ENCODE measurements at places on chromosomes 7 and 10.
A peak's percentile ranks its signal among the peaks of the same experiment; 100 is the strongest.

- DNase-seq, result no peak
These were observed 21.8 kb upstream of the SMNDC1 start for GRCh38 chr10:110326351-110327032.

DNA sequence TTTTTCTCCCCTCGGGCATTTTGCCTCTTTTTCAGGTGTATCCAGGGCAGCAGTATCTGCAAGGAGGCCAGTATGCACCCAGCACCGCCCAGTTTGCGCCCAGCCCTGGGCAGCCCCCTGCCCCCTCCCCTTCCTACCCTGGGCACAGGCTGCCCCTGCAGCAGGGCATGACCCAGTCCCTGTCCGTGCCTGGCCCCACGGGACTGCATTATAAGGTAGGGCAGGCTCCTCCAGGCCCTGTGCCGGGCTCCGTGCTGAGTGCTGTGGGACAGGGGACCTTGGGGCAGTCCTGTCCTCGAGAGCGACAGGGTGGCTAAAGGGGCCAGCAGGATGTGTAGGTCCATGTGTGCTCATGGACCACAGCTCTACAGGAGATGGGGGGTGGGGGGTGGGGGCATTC, 10.6 kb downstream of the ZMIZ2 start:
- no peak for DNase-seq

GRCh38 chr7:83921941-83922607, 272.5 kb downstream of the SEMA3A start:
- DNase-seq, result no peak

GRCh38 chr10:114376523-114376922, 27.8 kb downstream of the AFAP1L2 start:
- DNase-seq, result no peak

DNA sequence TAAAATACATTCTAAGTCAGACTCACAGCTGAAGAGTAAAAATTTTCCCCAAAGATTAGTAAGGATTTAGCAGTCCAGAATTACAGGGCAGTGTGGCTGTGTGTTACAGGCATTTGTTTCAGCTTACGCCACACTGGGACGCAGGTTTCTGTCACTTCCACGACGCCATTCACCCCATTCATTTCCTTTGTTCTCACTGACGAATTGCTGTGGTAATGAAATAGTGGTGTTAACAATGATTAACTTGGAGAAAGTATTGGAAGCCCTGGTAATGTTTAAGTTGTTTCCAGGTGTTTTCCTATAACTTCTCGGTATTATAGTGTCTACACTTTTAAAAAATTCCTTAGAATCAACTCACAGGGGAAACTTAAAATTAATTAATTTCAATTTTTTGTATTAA, 370.9 kb downstream of the SH2D4B start:
- no peak for DNase-seq

- DNase-seq, result no peak
These were observed 124.5 kb downstream of the SEMA3E start for GRCh38 chr7:83524277-83525075.

- DNase-seq, result peak; percentile 79
These were observed 18.7 kb downstream of the TAS2R40 start for GRCh38 chr7:143240291-143241168.

- DNase-seq, result peak; percentile 54
These were observed 311.7 kb downstream of the GATA3 start for GRCh38 chr10:8365935-8366911.

DNA sequence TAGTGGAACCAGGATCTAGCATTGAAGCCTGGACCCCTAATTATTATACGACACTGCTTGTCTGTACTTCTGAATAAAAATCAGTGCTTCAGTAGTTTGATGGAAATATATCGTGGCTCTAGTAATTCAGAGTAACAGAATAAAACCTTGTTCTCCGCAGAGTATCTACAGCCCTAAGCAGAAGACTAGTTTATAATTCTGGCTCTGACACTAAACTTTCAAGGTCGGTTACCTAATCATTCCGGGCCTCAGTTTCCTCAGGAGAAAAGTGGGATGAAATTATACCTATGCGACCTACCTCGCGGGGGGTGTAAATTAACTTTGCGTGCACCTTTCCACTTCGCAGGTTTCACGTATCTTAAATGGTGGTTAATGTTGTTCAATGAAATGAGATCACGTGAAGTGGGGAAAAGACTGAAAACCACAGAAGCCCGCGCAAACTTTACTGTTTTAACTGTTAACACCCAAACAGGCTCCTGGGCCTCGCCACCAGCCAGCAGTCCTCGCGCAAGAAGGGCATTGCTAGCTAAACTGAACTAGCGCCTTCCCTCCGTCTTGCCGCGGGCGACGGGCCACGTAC, 615 bp downstream of the THAP5 start:
- no peak for DNase-seq

DNA sequence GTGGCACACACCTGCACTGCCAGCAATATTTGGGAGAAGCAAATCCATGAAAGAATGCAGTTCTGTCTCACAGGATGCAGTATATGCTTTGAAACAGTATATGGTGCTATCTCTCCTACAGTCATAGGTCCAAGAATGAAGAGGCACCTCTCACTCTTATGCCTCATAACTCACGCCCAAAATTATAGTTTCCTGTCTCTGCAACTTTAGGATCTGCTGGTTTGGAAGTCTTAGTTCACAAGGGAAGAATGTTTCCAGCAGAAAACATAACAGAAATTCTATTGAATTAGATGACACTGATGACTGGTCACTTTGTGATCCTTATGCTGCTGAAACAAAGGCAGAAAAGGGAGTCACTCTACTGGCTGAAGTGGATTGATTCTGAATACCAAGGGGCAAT, 5.7 kb downstream of the C10orf67 start:
- DNase-seq, result no peak

DNA sequence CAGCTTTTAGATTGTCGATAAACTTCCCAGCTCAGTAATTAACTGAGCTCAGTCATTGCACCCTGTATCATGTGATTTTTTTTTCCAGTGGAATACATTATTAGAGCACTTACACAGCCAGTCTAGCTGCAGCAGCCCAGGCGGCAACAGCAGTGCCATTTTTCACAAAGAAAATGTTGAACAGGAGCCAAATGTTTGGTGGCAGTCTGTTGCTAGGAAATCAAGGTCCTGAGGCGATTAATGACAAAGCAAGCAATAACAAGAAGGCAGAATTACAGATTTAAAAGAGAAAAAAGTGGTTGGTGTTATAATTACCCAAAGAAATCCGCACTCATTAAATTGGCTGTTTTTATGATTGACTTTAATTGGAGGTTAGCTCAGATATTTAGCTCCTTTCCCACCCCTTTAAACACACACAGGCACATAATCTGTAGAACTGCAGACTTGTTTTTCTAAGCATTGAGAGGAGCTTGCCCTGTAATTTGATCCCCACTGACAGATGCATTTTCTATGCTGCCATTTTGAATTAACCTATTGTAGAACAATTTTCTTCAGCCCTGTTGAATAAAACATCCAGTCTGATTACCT, 267.4 kb downstream of the ADK start:
- DNase-seq, result no peak

GRCh38 chr10:86693721-86694369, 25.5 kb downstream of the LDB3 start:
- peak; percentile 24 for DNase-seq

DNA sequence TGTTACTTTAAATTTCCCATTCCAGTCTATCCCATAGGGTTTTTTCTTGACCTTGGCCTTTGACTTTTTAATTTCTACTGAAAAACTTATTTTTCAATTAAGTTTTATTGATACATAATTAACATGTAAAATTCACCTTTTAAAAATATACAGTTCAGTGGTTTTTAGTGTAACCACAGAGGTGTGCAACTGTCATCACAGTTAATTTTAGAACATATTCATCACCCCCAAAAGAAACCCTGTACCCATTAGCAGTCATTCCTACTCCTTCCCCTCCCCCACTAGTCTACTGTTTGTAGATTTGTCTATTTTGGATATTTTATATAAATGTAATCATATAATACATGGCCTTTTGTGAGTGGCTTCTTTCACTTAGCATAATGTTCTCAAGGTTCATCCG, 96.5 kb upstream of the GJD4 start:
- no peak for DNase-seq

DNA sequence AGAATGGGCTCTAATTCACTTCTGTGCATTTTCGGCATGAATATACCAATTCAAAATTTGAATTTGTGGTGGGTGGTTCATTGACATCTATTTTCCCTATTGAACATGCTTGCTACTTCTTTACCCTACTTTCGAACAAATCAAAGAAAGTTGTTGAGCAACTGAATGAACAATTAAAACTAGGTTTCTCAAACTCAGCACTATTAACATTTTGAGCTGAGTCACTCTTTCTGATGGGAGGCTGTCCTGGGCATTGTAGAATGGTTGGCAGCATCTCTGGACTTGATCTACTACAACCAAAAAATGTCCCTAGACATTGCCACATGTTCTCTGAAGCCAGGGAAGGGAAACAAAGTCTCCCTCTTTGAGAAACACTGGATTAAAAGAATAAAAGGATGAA, 116.7 kb downstream of the COL28A1 start:
- DNase-seq, result no peak

Measured in CD4-positive, alpha-beta T cell treated with Interleukin-6 at 100 ng/mL for 8 hours (primary cell).